ENCODE measurements at places on chromosomes 7 and 10.

- DNase-seq = peak; percentile 79
These were observed 3.5 kb upstream of the CFAP58 start for GRCh38 chr10:104350127-104350635.

DNA sequence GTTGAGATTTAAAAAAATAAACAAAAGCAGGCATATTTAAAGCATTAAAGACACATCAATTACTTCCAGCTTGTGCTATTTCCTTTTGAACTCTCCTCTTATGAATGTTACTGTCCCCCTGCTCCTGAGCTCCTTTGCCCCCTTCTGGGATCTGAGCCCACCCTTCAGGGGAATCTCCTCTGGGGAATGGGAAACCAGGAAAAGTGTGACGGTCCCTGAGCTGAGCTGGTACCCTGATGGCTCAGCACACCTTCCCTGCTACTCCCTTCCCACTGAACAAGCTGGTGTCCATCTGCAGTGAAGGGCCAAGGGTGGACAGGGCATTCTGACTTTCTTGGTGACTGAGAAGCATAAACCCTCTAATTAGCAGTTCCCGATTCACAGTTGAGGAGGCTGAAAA is 356.3 kb downstream of the PTEN start:
- DNase-seq = no peak

GRCh38 chr7:155540553-155540952 is 5.8 kb downstream of the CNPY1 start:
- no peak for DNase-seq

DNA sequence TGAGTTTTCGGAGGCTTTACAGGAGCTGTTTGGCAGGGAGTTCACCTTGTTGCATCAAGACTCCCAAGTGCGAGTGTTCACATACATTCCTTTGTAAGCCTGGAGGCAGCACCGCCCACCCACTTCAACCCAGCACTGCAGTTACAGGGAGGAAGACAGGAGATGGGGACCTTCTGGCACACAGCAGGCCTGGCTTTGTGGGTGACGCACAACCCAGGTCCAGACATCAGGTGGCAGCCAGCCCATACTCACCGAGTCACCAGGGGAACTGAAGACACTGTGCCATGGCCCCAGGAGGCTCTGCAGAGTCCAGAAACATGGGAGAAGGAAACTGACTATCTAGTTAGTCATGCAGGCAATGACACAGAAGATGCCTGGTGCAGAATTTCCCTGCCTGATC is 305.9 kb upstream of the RNF32 start:
- DNase-seq = no peak

DNA sequence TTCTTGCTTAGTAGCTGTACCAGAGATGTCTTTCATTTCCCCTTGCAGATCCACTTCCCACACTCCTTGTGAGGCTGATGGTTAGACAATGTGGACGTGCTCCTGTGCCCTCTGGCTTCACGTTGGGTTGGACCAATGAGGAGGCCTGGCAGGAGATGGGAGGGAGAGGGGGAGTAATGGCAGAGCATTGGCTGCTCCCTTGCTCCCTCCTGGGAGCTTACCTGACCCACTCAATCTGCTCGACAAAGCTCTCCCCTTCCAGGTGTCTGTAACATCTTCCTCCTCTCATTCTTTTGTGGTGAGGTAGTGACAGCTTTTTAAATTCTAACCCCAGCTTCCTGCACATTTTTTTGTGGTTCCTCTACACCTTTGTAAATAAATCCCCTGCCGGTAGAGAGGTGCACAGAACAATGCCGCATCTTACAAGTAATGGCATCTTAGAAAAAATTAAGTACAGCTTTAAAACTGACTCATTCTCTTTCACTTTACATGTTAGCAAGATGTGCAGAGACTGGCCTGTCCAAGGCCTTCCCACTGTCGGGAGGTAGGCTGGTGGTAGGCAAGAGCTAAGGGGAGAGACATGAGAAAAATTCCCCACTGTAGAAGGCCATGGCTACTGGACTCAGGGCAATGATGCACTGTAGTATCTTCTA is 134.3 kb downstream of the HTR7 start:
- DNase-seq = no peak

DNA sequence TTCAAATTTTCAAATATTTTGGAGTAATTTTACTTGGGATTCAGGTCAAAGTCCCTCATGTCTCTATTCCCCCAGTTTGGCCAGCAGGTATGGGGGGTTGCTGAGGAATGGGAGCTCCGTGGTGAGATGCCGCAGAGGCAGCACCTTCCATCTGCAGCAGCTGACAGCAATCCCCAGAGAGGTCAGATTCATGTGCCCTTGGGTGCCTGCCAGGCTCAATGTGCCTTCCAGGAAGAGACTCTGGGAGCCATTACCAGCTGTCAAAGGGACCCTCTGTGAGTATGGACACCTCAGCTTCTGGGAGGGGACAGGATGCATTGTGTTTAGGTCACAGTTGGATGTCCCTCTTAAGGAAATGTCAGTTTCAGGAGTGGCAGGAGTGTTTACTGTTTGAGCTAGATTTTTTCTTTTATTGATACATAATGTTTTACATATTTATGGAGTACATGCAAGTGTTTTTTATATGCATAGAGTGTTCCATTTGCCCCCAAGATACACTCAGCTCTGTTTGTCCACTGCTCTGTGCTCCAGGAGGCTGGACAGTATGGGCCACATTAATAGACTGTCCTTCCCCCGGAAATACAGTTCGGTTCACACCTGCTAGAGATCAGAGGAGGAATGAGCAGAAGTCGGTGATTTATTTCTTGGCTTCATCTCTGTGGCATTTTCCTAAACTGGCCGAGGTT is 75.3 kb upstream of the GRB10 start:
- no peak for DNase-seq

GRCh38 chr7:67625257-67625737 is 628.7 kb downstream of the TYW1 start:
- peak; percentile 2 for DNase-seq

- no peak for DNase-seq
These were observed 35.0 kb upstream of the CPXM2 start for GRCh38 chr10:123926401-123927264.

GRCh38 chr10:83301732-83302131 is 837.6 kb upstream of the GHITM start:
- DNase-seq = no peak

GRCh38 chr7:67637023-67637358 is 640.4 kb downstream of the TYW1 start:
- no peak for DNase-seq

DNA sequence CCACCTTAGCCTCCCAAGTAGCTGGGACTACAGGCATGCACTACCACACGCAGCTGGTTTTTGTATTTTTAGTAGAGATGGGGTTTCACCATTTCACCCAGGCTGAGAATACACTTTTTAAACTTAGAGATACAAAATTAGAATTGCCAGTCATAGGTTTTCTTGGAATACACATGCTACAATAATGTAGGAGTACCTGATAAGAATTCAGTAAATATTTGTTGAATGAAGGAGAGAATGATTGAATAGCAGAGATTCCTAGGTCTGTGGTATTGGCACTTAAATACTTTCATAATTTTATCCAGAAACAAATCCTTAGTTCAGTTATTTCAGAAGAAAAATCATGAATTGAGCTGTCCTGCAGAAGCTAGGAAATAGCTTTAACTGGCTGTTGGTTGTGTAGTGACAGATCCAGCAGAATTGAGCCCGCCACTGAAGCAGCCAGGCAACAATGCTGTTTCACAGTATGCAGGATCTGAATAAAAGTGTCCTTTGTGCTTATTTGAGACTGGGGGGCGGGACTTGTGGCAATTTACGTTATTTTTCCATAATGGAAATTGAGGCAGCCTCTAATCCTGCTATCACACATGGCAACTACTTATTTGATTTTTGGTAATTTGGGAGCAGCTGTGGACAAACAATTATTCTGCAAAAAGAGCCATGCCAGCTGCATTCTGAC is 31.5 kb downstream of the NRF1 start:
- no peak for DNase-seq

- no peak for DNase-seq
These were observed 570.4 kb upstream of the ANKRD30A start for GRCh38 chr10:36555036-36555435.

- no peak for DNase-seq
These were observed 12.1 kb upstream of the SNX13 start for GRCh38 chr7:17952387-17952786.

DNA sequence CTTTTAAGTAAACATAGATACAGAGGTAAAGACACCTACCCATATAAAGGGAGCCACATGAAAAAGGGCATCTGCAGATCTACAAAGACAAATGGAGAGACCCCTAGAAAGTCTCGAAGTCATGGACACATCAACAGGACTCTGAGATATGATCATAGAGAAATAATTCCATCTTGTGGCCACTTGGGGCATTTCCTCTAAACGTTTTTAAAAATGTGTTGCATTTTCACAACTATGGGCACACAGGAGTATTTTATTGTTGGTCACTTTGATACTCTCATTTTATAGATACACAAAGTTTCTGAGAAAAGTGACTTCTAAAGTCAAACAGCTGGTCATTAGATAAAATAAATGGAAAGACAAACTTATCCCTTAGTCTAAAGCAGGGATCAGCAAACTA is 87.1 kb downstream of the CRTAC1 start:
- no peak for DNase-seq

DNA sequence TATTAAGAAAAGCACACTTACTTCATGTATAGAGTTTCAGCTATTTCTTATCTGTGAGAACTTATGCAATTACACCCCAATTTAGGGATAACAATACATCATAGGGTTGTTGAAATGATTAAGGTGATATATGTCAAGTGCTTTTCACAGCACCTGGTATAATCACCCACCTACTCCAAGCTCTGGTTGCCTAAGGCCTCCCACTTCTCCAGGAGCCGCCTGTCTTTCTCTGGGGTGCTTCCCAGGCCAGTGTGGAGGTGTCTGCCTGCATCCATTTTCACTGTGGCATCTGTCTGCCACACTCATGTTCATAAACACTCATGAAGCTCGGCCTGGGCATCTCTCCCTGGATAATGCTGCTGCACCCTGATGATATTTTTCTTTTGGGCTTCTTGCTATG is 250.3 kb downstream of the STK31 start:
- no peak for DNase-seq

GRCh38 chr10:88974012-88974411 is 16.6 kb upstream of the FAS start:
- no peak for DNase-seq

- no peak for DNase-seq
These were observed 15.3 kb downstream of the NSMCE4A start for GRCh38 chr10:121959671-121960070.

DNA sequence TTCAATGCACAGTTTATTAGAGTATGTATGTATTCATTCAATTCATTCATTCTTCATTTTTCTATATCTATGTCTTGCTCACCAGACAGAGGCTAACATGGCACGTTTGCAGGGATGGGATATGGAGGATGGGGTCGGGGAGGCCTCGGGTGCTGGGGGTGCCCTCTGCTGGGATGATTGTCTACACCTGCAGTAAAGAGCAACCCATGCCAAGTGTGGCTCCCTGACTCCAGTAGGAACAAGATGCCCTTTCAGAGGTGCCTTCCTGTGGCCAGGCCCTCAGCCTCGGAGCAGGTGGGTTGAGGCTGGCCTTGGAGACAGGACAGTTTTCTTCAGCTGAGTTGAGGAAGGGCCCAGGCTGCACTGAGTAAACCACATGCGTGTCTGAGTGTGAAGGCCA is 157.2 kb downstream of the SH2D4B start:
- no peak for DNase-seq

- no peak for DNase-seq
These were observed 236.5 kb downstream of the RELN start for GRCh38 chr7:103752995-103753394.

GRCh38 chr10:61797304-61798153 is 104.0 kb upstream of the ARID5B start:
- no peak for DNase-seq

DNA sequence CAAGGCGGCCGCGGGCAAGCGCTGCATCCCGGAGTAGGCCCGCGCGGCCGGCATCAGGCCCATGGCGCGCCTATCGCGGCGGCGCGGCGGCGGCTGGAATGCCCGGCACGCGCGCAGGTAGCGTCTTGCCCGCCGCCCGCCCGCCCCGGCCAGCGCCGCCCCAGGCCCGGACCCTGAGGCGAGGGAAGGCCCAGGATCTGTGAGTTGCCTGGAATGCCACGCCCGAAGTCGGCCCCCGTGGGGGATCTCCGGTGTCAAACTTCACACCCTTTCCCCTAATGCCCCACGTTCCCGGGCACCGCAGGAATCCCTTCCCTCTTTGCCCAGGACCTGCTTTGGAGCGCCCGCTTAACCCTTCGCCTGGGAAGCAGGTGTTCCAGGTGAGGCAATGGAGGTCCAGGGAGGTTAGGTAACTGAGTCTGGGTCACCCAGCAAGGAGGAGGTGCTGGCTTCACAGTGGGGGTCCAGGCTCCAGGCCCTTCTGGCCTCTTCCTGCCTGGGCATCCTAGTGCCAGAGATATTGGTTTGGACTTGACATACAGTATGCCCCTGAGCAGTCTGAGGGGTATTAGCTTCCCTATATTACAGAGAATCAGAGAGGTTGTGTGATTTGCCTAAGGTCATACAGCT is 138.1 kb downstream of the ARHGAP22 start:
- no peak for DNase-seq

DNA sequence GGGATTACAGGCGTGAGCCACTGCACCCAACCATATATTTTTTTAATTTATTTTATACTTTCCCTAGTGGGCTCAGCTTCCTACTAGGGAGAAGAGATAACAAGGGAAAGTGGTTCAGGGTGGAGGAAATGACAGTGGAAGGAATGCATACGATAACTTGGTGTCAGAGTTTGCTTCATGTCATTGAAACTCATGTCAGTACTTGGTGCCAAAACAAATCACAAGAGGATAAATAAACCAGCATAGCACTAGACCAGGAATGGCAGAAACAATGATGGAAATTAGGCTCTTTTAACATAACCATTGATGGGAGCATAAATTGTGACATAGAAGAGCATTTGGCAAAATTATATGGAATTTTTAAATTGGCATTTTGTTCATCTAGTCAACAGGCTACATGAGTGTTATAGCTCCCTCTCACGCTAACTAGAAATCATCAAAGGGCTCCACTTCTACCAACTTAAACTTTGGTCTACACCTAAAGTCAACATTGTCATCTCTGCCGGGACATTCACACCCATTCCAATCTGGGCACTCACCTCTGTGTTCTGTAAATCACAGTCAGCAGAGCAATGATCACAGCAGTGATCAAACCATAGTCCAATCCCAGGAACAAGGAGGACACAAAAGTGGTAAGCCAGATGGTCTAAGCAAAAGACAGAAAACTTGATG is 41.2 kb downstream of the PSMC2 start:
- no peak for DNase-seq

GRCh38 chr7:7117935-7118586 is 64.3 kb upstream of the C1GALT1 start:
- DNase-seq = no peak

GRCh38 chr7:115153176-115153575 is 231.3 kb downstream of the MDFIC start:
- no peak for DNase-seq

DNA sequence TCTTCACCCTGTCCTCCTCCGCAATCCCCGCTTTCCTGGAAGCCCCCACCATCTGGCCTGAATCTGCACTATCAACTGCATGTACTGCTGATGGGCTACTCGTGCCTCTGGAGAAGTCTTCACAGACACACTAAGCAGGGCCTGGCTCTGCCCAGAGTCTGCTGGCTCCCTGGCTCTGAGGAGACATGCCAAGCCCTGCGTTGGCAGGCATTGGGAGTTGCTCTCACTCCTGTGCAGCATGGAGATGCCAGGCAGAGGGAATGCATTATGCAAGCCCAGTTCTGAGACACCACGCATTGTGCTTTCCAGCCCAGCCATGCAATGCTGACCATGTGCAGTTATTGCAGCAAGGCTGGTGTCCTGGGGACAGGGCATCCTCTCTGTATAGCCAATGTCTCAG is 314.6 kb downstream of the CXCL12 start:
- DNase-seq = no peak

Data from CD4-positive, alpha-beta T cell treated with Interleukin-10 for 1 hour (primary cell).